ENCODE measurements at places on chromosomes 12 and 14. TPM values are rescaled to one million over a fixed set of nuclear protein-coding genes. Genes with fewer than 3 reads are reported as not detected.

Gene ISM2
- not detected for total RNA-seq

DNA sequence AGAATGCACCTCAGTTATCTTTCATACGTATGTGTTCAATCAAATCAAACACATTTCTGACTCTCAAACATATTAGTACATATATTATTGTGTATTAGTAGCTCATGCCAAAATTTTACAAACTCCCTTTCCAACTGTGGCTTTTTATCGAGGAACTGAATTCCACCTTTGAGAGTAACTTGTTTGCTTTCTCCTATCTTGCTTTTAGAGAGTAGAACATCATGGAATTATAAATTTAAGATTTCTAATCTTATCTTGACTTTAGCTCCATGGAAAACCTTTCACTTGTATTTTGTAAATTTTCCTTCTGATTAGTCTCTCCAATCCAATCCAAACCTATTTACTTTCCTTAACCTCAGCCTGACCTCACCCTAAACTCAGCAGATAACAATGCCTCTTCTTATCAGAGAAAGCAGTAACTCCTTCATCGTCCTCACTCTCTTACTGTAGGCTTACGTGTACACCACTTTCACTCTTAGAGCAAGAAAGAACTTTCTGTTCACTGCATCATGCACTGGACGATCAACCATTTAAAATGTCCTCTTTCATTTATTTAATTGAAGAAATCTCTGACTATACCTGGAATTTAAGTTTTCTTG lies 164.5 kb downstream of the TMTC3 start:
- DNase-seq, result no peak
- no peak overlapping the region for H3K27ac ChIP-seq
- H3K4me1 ChIP-seq, result no peaks in the 10 kb centered on the region

DNA sequence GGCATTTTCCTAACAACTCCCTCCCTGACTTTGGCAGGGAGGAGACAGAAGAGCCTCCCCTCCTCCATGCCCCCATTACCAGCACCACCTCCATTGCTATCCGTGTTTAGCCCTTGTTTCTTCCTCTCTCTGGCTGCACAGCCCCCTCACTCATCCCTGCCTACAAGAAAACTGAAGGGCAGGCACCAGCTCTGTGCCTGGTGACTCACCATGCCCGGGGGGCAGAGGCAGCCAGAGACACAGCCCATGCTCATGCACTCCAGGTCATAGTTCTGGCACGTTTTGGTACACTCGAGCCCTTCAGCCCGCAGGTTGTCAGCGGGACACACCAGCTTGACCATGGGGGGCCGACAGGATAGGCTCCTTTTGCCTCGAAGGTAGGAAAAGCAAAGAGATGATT lies 80.4 kb downstream of the VWF start:
- no peak overlapping the region for H3K27ac ChIP-seq
- no peak overlapping the region for H3K4me3 ChIP-seq
- H3K36me3 ChIP-seq, result no peaks in the 10 kb centered on the region

DNA sequence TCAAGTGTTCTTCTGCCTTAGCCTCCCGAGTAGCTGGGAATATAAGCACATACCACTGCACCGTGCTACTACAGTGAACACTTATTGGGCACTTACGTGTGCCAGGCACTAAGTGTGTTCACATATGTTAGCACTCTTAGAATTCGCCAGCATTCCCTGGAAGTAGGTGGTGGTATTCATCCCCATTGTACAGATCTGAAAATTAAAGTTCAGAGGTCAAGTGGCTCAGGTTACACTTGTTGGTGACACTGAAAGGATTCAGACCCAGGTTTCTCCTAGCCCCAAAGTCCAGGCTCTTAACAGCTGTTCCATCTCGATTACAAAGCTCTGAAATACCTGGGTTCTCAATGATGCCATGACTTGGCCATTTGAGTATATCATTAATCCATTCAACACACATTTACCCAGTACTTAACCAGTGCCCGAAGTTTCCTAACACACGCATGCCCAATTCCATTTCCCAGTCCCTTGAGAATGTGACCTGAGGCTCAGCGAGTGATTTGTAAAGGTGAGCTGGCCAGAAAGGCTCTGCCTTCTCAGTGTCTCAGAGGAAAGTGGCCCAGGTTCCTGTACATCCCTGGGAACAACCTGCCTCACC lies 4.8 kb downstream of the MVK start:
- no peaks in the 10 kb centered on the region for H3K4me1 ChIP-seq
- peaks cover 17% of the 10 kb centered on the region for H3K36me3 ChIP-seq
- no peaks in the 10 kb centered on the region for H3K27me3 ChIP-seq
- no peak overlapping the region for H3K4me3 ChIP-seq
- H3K27ac ChIP-seq, result no peak overlapping the region

Gene CLEC1B
- total RNA-seq, result not detected

Gene SLC4A8
- 1.1 TPM for total RNA-seq

Gene KRT2
- total RNA-seq, result not detected

GRCh38 chr14:101631199-101631598 lies 69.9 kb downstream of the DIO3 start:
- H3K27ac ChIP-seq, result no peak overlapping the region
- no peak for DNase-seq
- H3K4me3 ChIP-seq, result no peak overlapping the region
- H3K4me1 ChIP-seq, result peaks cover 8% of the 10 kb centered on the region
- H3K27me3 ChIP-seq, result no peaks in the 10 kb centered on the region
- H3K36me3 ChIP-seq, result no peaks in the 10 kb centered on the region

DNA sequence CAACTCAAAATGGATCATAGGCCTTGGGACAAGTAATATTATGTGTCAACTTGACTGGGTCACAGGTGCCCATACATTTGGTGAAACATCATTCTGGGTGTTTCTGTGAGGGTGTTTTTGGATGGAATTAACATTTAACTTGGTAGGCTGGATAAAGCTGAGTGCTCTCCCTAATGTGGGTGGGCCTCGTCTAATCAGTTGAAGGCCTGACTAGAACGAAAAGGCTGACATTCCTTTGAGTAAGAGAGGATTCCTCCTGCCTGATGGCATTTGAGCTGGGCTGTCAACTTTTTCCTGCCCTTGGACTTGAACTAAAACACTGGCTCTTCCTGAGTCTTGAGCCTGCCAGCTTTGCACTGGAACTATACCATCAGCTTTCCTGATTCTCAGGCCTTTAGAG lies 93.4 kb upstream of the ESRRB start:
- H3K27me3 ChIP-seq, result no peaks in the 10 kb centered on the region
- no peaks in the 10 kb centered on the region for H3K4me1 ChIP-seq
- no peak overlapping the region for H3K27ac ChIP-seq
- no peaks in the 10 kb centered on the region for H3K36me3 ChIP-seq

Gene ZDHHC22
- total RNA-seq, result 0.42 TPM

Data from colonic mucosa (tissue), 4 donors.